Stimulated activated CD4-positive, alpha-beta T cell treated with anti-CD3 and anti-CD28 coated beads, TNF-alpha, amount 100 ng/mL, for 1 hour (primary cell): ENCODE measurements at places on chromosomes 7 and 10.

GRCh38 chr10:11164803-11165590, 147.3 kb downstream of the CELF2 start:
- DNase-seq = peak; percentile 41

DNA sequence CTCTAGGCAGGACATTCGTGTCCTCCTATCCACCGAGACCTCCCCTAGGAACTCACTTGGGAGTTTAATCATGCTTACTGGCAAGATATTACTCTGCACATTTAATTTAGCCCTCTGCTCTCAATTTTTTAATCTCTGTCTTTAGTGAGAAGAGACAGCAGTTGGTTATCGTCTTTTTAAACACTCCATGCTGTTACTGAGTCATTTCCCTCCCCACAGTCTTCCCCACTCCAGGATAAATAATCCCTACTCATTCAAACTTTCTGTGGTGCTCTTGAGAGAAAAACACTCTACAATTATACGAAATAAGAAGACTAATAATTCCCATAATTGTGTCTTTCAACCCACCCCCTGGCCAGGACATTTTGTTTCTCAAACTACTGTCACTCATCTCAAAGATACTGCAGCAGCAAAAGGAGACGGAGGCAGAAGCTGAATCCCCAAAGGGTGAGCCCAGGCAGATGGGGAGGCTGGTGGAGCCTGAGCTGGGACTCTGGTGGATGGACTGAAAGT, 84.2 kb downstream of the ANK3 start:
- DNase-seq = no peak

DNA sequence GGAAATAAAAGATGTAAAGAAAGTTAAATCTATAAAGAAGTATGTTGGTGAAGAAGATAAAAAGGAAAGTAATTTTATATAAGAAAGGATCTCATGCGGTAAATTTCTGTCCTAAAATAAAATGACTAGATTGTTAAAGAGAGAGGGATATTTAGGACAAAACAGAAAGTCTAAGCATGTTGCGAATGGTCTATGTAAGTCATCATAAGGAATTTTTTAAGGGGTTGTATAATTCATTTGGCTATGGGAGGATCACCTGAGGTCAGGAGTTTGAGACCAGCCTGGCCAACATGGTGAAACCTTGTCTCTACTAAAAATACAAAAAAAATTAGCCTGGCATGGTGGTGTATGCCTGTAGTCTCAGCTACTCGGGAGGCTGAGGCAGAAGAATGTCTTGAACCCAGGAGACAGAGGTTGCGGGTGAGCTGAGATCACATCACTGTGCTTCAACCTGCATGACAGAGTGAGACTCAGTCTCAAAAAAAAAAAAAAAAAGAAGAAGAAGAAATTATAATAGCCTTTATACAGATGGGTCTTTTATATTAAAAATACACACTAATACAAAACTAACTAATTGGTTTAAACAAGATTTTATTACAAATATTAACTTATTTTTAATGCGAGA, 294.3 kb downstream of the MAGI2 start:
- DNase-seq = no peak

DNA sequence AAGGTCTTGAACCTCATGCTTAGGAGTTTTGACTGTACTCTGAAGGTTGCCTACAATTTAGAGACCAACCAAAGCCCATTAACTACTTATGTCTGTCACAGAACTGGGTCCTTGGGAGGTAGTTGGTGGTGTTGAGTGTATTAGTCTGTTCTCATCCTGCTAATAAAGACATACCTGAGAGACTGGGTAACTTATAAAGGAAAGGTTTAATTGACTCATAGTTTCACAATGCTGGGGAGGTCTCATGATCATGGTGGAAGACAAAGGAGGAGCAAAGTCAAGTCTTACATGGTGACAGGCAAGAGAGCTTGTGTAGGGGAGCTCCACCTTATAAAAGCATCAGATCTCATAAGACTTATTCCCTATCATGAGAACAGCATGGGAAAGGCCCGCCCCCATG, 319.6 kb upstream of the ZMIZ1 start:
- DNase-seq = no peak

DNA sequence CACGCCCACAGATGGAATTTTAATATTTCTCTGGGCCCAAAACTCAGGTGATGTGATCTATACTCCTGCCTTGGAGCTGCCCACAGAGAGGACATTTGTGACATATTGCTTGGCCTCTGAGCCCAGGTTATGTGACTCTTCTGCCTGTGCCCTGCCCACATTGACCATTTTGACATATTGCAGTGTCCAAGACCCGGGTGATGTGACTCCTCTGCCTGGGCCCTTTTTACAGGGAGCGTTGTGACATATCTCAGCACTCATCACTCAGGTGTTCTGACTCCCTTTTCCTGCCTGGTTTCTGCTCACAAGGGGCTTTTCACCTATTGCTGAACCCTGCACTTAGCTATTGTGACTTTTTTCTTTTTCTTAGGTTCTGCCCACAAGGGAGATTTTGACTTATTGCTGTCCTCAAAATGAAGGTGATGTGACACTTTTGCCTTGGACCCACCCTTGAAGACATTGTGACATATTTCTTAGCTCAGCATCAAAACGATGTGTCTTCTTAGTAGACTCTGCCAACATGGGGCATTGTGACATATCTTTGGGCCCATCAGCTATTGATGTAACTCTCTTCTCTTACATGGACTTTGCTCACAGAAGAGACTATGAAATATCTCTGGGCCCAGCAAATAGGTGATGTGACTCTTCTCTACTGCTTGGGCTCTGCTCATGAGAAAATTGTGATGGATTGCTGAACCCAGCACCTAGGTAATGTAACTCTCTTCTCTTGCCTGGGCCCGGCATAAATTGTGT, 11.0 kb upstream of the ZNF107 start:
- DNase-seq = no peak

GRCh38 chr7:74092321-74092963, 8.8 kb downstream of the LIMK1 start:
- DNase-seq = no peak

DNA sequence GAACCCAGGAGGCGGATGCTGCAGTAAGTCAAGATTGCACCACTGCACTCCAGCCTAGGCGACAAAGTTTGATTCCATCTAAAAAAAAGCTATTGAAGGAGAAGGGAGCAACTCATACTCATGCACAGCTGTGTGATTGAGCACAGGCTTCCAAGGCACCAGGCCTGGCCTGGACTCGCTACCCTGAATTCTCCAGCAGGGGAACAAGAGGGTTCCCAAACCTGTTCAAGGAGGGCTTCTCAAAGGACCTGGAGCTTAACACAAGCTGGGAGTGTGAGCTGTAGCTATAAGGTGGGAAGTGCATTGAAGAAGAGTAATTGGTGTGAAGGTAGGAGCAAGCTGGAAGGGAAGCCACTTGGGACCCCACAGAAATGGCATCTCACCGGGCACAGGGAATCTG, 15.1 kb upstream of the DDIT4 start:
- no peak for DNase-seq

DNA sequence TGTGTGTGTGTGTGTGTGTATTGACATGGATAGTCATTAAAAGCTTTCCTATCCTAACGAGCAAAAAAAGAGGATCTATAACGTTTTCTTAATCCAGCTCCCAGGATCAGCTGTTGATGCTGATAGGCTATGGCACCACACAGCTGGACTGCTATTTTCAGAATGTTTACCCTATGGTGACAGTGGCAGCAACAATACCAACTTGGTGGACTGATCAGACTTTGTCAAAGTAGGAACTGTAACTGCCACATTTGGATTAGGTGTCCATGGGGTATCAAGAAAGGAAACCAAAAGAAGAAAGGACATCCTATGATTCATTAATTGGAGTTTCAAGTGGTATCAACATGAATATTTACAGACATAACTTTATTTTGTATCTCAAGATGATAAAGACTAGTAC, 2.7 kb upstream of the CLEC5A start:
- no peak for DNase-seq

DNA sequence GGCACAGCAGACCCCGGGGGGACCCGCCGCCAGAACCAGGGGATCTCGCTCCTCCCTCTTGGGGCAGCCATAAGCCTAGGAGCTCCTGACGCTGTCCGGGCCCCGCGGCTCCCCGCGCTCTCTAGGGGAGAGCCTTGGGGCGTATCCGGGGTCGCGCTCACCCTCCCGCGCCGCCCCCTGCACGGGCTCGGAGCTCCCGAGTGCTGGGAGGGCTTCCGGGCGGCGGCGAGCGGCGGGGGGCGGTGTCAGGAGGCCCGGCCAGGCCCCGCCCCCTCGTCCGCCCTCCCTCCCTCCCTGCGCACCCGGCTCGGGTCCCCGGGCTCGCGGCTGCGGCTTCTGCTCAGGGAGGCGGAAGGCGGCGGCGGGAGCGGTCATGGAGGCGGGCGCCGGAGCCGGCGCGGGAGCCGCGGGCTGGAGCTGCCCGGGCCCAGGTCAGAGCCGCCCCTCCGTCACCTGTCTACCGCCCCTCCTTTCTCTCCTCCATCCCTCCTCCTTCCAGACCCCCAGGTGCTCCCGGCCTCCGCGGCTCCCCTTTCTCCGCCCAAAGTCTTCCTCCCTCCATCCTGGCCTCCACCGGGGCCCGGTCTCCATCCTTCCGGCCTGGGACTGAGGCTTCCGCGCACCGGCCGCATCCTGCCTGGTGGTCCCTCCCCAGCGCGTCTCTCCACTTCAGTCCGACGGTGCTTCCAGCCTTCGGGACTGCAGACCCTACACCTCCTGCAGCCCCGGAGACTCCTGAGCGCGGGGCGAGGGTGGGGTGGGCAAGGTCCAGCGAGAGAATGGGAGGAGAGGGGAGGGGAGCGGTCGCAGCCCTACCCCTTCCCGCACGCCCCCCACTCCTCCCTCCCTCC, at the start of gene CCDC136:
Gene CCDC136, plus strand, starts transcription at position 848 of the 851 bp plus-strand sequence. CDS start 444 bp downstream, outside the sequence.
- peak; percentile 60 for DNase-seq

- DNase-seq = no peak
Measured at GRCh38 chr7:42671627-42672026, 240.2 kb downstream of the C7orf25 start.

DNA sequence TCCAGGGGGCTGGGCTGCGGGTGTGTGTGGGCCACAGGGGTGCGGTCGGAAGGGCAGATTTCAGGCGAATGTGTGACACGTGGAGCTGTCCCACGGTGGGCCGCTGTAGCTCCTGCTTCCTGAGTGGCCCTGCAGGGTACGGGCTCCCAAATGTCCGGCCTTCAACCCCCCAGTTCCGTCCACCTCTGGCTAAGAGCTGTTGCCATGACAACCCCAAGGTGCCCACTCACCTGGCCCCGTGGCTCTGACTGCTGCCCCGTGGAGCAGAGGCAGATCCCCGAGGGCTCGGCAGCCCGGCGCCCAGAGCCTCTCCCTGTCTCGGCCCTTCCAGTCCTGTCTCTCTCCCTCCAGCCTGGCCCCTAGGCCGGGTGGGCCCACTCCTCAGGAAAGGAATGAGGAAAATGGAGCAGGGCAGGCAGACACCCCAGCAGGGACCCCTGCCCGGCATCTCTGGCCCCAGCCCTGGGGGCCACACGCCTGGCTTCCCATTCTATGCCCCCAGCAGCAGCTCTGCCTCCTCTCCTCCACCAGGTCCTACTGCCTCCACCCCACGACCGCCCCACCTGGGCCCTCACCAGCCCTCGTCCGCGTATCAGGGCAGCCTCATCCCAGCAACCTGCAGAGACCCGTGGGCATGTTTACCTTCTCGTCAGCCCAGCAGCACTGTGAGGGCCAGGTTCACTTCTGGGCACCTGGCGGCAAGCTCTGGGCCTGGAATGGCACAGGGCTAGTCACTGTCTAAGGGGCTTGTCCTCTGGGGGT, 215.6 kb downstream of the ELFN1 start:
- DNase-seq = no peak

GRCh38 chr10:118062798-118063238, 16.1 kb upstream of the RAB11FIP2 start:
- no peak for DNase-seq

GRCh38 chr10:21995557-21995956, 8.0 kb downstream of the DNAJC1 start:
- DNase-seq = no peak

DNA sequence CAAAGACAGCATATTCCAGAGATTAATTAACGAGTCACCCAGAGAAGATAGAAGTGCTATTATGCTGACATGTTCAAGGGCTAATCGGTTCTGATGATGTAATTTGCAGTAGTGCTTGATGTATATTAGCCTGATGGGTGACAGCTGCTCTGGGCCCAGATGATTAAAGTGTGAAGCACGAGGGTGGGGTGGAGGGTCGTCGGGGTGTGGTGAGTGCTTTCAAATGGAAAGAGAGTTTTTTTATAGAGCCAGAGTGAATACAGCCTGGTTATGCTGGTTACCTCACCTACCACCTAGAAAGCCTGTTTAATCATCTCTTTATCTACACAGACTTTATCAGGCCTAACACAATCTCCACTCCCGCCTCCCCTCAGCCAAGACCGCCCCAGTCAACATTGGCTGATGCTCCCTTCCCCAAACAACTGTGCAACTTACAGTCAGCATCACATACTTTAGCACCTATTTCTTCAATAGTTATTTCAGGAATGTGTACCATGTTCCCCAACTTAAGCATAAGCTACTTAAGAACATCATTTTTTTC, 11.5 kb upstream of the STN1 start:
- DNase-seq = no peak

GRCh38 chr7:20193242-20193777, 23.9 kb downstream of the MACC1 start:
- DNase-seq = no peak

- no peak for DNase-seq
Measured at GRCh38 chr7:29622335-29623265, 59.0 kb downstream of the PRR15 start.

- DNase-seq = no peak
Measured at GRCh38 chr7:132930881-132931280, 151.0 kb downstream of the CHCHD3 start.

DNA sequence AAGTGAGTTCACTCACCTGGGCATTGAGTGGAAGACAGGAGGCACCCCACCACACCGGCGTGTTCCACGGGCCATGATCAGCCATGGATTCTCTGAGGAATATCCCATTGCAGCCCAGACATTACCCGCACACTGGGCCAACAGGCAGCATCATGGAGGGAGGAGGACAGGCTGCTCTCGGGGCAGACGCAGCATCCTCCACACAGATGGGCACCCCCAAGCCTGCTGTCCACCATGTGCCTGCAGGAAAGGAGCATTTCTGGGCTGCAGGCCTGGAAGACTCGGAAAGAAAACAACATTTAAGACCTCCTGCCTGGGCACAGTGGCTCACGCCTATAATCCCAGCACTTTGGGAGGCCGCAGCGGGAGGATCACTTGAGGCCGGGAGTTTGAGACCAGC, 71.0 kb upstream of the SH2B2 start:
- no peak for DNase-seq

GRCh38 chr10:116216676-116217075, 56.3 kb downstream of the GFRA1 start:
- no peak for DNase-seq

DNA sequence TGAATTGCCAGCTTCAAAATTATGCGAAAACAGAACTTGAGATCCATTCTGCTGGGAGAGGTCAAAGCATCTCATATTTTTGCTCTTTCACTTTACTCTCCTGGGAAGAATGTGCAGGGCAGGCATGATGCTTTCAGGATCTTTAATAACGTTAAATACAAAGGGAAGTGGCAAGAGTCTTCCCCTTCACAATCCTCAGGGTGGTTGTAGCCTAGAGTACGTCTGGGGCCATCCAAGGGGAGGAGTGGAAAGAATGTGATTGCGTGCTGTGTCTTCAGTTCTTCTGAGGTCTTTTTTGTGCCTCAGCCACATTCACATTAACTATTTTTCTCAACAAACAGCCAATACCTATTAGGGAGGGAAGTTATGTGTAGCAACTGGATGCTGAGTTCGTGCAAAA, 207.3 kb downstream of the HGF start:
- DNase-seq = no peak
